Tibial nerve (tissue), 4 donors: ENCODE measurements at places on chromosomes 11 and 22.

GRCh38 chr11:20000351-20001134 is 159.7 kb downstream of the DBX1 start:
- no peak for DNase-seq
- H3K27me3 ChIP-seq, result no peaks in the 10 kb centered on the region
- no peak overlapping the region for H3K27ac ChIP-seq
- no peaks in the 10 kb centered on the region for H3K36me3 ChIP-seq
- no peak overlapping the region for H3K4me3 ChIP-seq

- H3K36me3 ChIP-seq, result no peaks in the 10 kb centered on the region
- H3K4me1 ChIP-seq, result no peaks in the 10 kb centered on the region
- H3K27ac ChIP-seq, result no peak overlapping the region
- no peak for DNase-seq
- H3K4me3 ChIP-seq, result peak overlapping the region; percentile 28
These were observed 760 bp upstream of the CELSR1 start for GRCh38 chr22:46537946-46538813.

DNA sequence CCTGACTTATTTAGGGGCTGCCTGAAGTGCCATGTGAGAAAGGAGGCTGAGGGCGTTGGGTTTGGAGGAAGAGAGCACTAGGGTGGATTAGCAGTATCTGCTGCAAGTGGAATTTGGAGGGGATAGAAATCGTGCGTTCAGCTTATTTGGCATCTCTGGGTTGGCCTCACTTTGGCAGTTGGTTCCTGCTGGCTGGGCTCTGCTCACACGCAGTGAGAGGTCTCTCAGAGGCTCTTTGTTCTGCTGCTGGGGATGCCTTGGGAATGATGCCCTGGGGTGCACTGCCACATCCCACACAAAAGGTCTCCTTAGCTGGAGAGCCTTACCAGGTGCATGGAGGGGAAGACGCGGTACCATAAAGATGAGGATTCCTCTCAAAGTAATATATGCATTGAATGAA is 17.7 kb upstream of the MICAL2 start:
- no peak overlapping the region for H3K4me3 ChIP-seq
- H3K36me3 ChIP-seq, result no peaks in the 10 kb centered on the region
- DNase-seq, result no peak
- H3K27me3 ChIP-seq, result no peaks in the 10 kb centered on the region
- H3K4me1 ChIP-seq, result peaks cover 16% of the 10 kb centered on the region
- peak overlapping the region; percentile 7 for H3K27ac ChIP-seq

GRCh38 chr11:46958777-46959176 is 22.2 kb downstream of the CSTPP1 start:
- H3K36me3 ChIP-seq, result peaks cover 28% of the 10 kb centered on the region
- H3K4me1 ChIP-seq, result no peaks in the 10 kb centered on the region
- DNase-seq, result no peak
- H3K27ac ChIP-seq, result no peak overlapping the region
- no peak overlapping the region for H3K4me3 ChIP-seq

DNA sequence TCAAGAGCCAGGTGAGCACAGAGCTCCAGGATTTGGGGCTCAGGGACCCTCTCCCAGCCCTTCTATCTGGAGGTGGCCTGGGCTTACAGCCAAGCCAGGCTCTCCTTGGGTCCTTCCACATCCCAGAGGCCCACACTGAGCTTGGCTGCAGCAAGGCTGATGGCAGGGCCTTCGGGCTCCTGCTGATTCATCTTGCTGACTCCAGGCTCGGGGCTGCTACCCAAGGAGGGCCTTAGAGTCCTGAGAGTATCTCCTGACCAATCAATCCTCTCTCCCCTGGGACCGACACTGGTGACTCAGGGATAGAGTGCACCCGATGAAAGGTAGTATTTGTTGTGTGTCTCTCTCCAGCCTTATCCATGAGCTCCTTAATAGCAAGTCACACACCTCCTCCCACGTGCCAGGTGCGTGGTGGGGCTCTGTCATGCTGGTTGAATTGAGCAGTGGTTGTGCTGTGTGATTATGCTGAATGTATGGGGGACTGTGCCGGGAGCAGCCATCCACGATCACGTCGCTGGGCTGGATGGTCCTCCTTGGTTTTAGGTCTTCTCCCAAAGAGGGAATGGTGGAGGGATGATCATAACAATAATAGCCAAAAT is 62.3 kb downstream of the GRIK4 start:
- no peaks in the 10 kb centered on the region for H3K27me3 ChIP-seq
- DNase-seq, result no peak
- H3K4me3 ChIP-seq, result no peak overlapping the region
- H3K27ac ChIP-seq, result no peak overlapping the region
